NCI-H1930 (cell line): ENCODE measurements at places on chromosomes 13 and 19.

GRCh38 chr13:105790923-105791322, 744.5 kb downstream of the EFNB2 start:
- no peak for DNase-seq

GRCh38 chr13:20118268-20119140, 42.3 kb downstream of the GJA3 start:
- no peak for DNase-seq

GRCh38 chr13:42041684-42042035, 6.8 kb upstream of the DGKH start:
- peak; percentile 16 for DNase-seq

- no peak for DNase-seq
Observed at GRCh38 chr19:843836-844545, 3.2 kb downstream of the PRTN3 start.
